B cell (primary cell): ENCODE measurements at places on chromosomes 2 and 18. TPM values are rescaled to one million over a fixed set of nuclear protein-coding genes. Genes with fewer than 3 reads are reported as not detected.

DNA sequence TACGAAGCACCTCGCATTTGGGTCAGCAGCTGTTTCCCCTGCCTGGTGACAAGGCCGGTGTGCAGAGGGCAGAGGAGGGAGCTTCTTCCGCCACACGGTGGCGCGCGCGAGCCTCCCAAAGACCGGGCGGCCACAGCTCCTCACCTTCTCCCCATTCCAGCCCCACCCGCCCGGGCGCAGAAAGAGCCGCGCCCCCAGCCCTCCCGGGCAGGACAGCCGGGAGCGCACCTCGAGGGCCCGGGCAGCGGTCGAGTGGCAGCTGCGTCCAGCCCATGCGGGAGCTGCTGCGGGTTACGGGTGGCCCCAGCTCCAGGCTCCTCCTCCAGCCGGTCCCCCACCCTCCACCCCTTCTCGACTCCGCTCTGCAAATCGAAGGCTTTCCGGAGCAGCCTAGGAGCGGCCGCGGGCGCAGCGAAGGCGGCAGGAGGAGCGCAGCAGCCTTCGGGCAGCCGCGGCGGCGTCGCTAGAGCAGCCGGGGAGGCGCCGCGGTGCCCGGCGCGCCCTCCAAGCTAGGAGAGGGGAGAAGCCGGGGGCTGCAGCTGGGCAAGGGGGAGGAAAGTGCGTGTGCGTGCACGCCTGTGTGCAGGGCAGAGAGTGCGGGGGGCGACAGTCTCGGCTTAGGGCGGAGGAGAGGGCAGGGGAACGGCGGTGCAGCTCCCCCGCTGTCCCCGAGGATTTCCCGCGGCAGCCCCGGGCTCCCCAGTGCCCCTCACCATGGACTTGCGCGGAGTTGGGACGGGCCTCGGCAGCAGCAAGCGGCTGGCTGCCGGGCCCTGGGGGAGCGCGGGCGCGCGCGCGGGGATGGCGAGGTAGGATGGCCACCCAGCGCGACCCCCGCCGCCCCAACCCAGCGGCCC is at the start of gene CCDC85A:
TSS of gene CCDC85A (plus strand) at position 348 of the 857 bp plus-strand sequence. CDS start 635 bp downstream, outside the sequence.
- peak; percentile 70 for DNase-seq

DNA sequence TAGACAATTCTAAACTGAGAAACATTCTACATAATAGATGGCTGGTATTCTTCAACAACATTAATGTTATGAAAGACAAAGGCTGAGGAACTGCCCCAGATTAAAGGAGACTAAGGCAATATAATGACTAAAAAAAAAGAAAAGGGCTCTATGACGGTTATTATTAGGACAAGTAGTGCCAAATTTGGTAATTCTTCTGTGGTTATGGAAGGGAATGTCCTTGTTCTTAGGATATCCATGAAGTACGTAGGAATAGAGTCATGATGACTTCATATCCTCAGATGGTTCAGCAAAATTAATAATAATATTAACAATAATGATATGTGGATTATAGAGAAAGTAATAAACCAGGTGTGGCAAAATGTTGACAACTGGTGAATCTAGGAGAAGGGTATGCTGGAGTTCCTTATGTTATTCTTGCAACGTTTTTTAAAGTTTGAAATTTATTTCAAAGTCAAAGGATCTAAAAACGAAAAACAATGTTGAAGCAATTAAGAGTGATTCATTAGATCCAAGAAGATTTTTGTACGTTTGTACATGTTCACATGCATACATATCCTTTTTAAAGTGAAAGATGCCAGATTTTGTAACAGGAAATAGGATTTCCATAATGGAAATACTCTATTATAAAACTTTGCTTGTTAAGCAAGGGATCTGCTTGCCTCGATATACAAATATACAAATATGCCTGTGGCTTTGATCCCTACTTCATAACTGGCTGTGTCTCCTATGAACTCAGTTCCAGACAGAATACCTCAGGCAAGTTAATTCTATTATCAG is 27.7 kb upstream of the STRN start:
- no peak for DNase-seq

DNA sequence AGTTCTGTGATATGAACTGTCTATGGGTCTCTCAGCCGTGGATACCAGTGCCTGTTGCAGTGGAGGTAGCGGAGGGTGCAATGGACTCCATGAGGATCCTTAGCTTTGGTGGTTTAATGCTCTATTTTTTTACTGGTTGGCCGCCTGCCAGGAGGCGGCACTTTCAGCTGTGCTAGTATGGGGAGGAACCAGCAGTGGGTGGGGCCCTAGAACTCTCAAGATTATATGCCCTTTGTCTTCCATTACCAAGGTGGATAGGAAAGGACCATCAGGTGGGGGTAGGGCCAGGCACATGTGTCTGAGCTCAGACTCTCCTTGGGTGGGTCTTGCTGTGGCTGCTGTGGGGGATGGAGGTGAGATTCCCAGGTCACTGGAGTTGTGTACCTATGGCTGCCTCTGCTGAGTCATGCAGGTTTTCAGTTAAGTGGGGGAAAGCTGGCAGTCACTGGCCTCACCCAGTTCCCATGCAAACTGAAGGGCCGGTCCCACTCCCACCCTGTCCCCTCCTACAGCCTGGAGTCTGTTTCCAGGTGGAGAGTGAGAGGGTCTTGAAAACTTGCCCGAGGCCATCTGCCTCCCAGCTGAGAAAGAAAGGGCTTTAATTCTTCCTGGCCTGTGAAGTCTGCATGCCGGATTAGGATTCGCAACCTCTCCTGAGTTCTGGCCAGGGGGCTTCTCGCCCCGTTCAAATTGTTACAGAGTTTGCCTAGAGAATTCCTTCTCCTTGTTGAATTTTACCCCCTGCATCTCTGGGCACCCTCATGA is 14.5 kb downstream of the KCNS3 start:
- no peak for DNase-seq

GRCh38 chr2:65044097-65044735 is 12.0 kb upstream of the CEP68 start:
- no peak for DNase-seq

- no peak for DNase-seq
Observed at GRCh38 chr2:39636306-39636705, 29.4 kb upstream of the TMEM178A start.

- peak; percentile 65 for DNase-seq
Observed at GRCh38 chr2:118032169-118033013, 18.5 kb upstream of the CCDC93 start.

DNA sequence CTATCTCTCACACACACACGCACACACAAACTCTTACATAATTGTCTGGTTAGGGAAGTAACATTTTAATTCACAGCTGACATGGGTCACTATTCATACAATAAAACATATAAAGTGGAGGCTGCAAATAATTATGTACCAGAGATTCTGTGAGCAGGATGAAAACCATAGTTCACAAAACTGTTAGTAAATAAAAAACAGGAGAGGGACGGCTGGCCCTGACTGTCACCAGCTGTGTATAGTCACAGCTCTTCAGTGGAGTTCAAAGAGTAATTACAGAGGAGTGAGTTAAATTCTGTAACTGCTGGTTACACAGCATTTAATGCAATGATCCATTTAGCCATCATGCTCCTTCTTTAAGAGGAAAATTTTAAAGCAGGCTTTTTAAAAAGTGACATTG is 76.9 kb downstream of the NRXN1 start:
- no peak for DNase-seq

GRCh38 chr2:144469798-144470197 is 50.1 kb downstream of the ZEB2 start:
- no peak for DNase-seq

DNA sequence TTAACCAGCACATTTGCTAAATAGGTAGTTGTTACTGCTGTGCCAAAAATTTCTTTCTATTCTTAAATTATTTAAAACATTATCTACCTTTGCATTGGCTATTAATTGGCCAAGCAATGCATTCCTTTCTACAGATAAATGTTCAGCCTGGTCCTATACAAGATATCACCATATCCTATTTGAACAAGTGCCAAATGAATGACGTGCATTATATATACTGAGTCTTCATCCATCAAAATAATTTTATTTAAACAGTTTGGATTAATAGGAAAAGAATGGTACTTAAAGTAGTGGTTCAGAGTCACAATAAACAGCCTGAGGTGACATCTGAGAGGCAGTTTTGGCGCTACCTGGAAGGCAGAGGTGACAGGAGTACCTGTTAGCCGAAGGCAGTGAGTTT is 230.1 kb upstream of the EPAS1 start:
- DNase-seq, result no peak

- no peak for DNase-seq
Observed at GRCh38 chr2:122363885-122364284, 608.4 kb downstream of the TSN start.

GRCh38 chr2:47253447-47253846 is 98.3 kb upstream of the STPG4 start:
- no peak for DNase-seq

GRCh38 chr2:104321796-104322349 is 532.0 kb upstream of the POU3F3 start:
- DNase-seq, result no peak

- no peak for DNase-seq
Observed at GRCh38 chr2:100320547-100321178, 1.6 kb downstream of the LONRF2 start.

DNA sequence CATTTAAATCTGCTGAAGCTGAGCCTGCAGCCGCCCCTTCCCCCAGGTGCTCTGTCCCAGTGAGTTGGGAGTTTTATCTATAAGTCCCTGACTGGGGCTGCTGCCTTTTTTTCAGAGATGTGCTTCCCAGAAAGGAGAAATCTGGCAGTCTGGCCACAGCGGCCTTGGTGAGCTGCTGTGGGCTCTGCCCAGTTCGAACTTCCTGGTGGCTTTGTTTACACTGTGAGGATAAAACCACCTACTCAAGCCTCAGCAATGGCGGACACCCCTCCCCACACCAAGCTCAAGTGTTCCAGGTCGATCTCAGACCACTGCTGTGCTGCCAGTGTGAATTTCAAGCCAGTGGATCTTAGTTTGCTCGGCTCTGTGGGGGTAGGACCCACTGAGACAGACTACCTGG is 97.3 kb downstream of the ACAA2 start:
- DNase-seq, result no peak

DNA sequence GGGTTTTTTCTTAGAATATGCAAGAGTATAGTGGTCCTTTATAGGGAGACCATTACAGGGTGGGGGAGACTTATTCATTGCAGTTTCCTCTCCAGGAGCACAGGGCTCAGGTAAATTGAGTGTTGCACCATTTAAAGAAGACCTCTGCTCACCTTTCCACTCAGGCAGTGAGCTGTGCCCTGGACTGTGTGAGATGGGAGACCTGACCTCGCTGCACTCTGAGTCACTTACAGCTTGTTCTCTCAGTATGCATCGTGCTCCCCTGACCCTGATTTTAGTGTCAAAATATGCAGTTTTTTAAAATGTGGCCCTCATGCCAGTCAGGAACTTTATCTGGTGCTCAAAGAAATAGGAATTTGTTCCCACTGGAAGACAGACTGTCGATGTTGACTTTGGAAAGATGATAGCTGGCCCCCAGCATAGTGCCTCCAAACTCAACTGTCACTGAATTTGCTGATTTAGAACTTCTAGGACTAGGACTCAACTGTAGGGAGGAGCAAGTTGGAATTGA is 146.7 kb upstream of the EPAS1 start:
- no peak for DNase-seq

DNA sequence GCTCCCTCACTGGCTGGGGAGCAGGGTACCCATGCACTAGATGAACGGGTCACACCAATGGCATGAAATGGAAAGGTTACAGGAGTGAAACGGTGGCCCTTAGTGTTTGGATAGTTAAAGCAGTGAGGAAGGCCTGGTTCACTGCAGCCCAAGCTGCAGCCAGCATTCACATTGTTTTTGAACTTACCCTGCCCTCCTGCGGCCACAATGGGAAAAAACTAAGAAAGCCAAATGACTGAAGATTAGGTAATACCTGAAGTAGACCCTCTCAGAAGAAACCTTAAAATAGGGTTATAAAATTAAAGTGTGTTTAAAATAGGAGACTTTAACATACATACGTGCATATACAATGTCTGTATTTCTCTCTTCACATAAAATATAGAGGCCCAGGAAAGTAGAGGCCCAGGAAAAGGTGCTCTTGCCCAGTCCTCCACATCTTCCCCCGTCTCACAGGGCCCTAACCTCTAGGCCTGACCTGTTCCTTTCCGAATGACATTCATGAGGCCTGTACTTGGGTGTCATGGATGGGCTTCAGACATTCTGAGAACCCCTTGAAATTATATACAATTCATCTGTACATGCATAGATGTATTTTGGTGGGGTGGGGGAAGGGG is 33.3 kb downstream of the DOK1 start:
- peak; percentile 83 for DNase-seq

DNA sequence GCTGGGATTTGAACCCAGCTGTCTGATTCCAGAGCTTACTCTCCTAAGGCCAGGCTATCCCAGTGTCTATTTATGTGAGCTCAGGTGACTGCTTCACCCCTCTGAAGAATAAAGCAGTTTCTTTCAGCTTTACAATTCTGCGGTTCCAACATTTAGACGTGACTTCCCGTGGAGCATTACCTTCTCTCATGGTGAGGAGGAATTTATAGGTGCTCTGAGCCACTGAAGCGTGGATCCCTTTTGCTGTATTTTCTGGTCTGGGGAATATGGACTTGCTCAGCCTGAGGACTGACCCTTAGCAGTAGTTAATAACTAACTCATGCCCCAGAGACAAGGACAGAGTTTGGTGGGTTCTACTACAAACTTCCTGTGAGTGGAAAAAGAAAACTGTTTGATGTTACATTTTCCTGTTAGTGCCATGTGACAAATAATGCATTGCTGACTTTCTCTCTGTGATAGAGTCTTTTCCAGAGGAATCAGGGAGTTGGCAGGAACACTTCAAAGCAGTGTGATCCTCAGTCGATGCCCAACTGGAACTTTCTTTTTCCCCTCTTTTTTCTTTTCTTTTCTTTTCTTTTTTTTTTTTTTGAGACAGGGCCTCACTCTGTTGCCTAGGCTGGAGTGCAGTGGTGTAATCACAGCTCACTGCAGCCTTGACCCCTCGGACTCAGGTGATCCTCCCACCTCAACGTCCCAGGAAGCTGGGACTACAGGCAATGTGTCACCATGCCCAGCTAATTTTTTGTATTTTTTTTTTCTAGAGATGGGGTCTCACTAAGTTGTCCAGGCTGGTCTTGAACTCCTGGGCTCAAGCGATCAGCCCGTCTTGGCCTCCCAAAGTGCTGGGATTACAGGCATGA is 21.9 kb downstream of the CASP10 start:
- DNase-seq, result no peak

DNA sequence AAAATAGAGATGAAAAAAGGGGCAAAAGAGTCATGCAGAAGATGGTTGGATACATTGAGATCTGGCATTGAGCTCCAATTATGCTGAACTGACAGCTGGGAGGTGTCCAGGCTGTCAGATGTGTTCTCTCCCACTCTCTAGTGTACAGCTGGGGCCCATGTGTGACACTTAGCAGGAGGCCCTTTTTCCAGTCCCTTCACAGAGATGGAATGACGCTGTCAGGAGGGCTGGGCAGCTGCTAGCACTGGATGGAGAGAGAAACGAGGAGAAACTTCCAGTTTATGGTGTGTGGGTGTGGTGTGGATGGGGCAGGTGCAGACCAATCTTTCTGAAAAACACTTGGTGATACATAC is 437.7 kb upstream of the HS6ST1 start:
- DNase-seq, result no peak

Gene LIMS2
- polyA plus RNA-seq, result 15.4 and 32.2 TPM in 2 replicates

Gene SOWAHC
- 0.28 and 0.40 TPM in 2 replicates for polyA plus RNA-seq

Gene C2orf72
- polyA plus RNA-seq, result not detected in 2 replicates

Gene DPP4
- 0.18 and 0.20 TPM in 2 replicates for polyA plus RNA-seq

Gene SMCHD1
- 54.2 and 80.2 TPM in 2 replicates for polyA plus RNA-seq
